ENCODE measurements at places on chromosomes 6 and 20.

- no peak for DNase-seq
Observed at GRCh38 chr6:84062519-84063154, 29.1 kb downstream of the MRAP2 start.

DNA sequence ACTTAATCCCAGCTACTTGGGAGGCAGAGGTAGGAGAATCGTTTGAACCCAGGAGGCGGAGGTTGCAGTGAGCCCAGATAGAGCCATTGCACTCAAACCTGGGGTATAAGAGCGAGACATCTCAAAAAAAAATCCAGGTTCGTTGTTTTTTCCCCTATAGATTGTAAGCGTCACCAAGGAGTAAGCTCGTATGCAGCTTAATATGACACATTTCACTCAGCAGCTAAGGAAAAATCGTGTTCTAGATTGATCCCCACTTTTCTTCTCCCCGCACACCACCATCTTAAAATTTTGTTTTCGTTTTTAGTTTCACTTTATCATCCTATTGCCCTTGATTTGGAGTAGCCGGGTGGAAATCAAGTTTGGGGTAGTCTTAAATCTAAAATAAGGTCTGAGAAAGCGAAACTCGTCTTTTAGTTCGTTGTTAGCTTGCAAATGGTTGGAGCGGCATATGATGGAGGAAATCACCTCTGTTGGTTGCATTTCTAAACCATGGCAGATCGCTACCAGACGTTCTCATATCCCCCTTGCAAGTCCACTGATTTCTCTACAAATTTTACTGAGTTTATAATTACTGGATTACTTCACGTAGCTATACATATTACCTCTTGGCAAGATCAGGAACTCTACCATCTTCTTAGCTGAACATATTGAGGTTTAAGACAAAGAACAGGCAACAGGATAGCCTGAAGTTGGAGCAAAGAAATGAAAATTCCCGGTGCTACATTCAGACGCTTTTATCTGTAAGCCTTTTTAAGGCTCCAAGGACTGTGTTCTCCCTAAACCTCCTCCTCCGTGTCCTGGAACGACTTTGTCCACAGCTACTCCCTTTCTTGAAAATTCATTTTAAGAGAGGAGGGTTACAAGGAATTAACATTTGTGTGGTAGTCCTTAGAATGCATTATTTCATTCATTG lies 91.1 kb upstream of the BTN3A2 start:
- no peak for DNase-seq

DNA sequence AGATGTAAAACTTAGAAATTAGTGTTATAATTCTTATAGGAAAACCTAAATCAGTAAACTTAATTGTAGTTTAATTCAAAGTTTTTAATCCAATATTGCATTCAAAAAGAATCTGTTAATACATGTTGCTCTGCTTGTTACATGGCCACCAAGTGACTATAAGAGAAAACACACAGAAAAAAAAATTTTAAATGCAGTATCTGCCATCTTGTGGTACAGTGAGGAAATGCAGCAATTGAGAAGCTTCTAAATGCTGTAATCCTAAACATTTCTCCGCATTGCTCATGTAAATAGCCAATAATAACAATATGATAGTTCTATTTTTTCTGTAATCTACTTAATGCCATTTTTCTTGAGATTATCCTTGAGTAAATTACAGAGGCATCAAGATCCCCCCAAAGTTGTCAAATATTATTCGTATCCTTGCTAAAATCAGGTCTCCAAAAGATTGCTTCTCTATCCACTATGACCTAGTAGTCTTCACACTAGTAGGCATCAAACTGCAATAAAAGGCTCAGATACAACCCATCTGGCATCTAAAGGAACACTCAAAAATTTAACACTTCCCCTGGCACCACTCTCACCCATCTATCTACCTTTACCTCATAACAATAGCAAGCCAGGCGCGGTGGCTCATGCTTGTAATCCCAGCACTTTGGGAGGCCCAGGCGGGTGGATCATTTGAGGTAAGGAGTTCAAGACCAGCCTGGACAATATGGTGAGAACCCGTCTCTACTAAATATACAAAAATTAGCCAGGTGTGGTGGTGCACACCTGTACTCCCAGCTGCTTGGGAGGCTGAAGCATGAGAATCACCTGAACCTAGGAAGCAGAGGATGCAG lies 34.6 kb downstream of the HDAC2 start:
- DNase-seq: peak; percentile 77

GRCh38 chr6:162700966-162701365 lies 26.6 kb downstream of the PRKN start:
- no peak for DNase-seq

- no peak for DNase-seq
Observed at GRCh38 chr6:105199711-105200110, 19.9 kb upstream of the POPDC3 start.

Measured in inflammatory macrophage (primary cell).